ENCODE measurements at places on chromosomes 16 and 17. TPM values are rescaled to one million over a fixed set of nuclear protein-coding genes. Genes with fewer than 3 reads are reported as not detected.

The NETO2 gene
- total RNA-seq = 28.0 TPM

DNA sequence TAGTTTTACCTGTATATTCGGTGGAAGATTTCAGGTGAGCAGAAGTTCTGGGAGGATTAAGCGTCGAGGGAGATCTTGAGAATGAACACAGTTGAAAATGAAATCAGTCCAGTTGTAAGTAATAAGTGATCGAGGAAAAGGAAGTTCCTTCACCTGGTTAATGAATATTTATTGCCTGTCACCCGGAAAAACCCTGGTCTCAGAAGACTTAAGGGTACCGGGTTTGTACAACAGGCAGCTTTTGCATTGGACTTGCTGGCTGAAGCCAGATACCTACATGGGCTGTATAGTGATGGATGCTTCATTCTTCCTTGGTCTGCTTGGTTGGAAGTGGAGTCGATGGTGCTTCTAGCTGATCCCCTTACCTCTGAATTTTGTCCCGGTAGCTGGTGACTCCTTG, 72.7 kb downstream of the PRKCA start:
- DNase-seq = no peak

The TEPSIN gene
- 37.7 TPM for total RNA-seq

DNA sequence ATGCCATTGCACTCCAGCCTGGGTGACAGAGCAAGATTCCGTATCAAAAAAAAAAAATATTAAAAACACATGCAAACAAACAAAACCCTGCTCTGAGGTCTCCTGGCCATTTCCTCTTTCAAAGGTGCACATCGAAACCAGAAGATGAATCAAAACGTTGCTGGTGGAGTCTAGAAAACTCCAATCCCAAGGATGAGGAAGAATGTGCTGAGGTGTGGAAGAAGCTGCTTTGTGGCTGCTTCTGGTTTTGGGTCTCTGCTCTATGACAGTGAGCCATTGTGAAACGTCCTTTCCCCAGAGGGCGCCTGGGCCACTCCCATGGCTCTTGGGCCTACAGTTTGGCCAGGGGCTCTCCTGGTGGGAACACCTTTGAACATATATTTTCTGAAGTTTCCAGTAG, 112.6 kb downstream of the IRF8 start:
- DNase-seq = no peak

DNA sequence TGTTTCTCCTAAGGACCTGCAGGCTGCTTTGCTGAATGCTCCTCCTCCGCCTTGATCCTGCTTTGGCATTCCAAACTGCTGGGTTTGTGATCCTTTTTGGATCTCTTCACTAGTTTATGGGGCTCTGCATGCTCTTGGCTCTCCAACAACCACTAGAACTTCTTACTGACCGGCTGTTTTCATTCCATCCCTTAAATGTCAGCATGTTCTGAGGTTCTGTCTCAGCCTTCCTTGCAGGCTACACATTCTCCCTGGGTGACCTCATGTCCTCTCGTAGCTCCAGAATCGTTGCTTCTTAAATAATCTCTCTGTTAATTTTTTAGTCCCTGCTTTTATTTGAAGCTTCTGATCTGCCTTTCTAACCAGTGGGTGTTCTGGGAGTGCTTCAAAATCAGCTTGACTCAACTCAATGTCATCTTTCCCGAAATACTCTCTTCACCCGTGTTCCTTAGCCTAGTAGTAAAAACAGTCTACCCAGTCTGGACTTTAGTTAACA, 119.0 kb upstream of the HS3ST2 start:
- DNase-seq = no peak

The CORO6 gene
- total RNA-seq = 6.4 TPM

Data from activated T-helper 1 cell treated with anti-CD3 and anti-CD28 coated beads, Interleukin-12 subunit alpha, Interleukin-12 subunit beta, Interleukin-2, Interleukin-4 antibody, amounts not matched to agents 30 ng/mL and 10 ng/mL and 1 ng/mL, durations not matched to agents 14 hours and 24 hours and 36 hours (primary cell).